Type B pancreatic cell (in vitro differentiated cells): ENCODE measurements at places on chromosomes 3 and 15. TPM values are rescaled to one million over a fixed set of nuclear protein-coding genes. Genes with fewer than 3 reads are reported as not detected.

- no peaks in the 10 kb centered on the region for H3K4me1 ChIP-seq
- H3K27ac ChIP-seq, result no peak overlapping the region
- H3K4me3 ChIP-seq, result no peak overlapping the region
- DNase-seq, result no peak
- no peaks in the 10 kb centered on the region for H3K27me3 ChIP-seq
These were observed 321.5 kb upstream of the CADM2 start for GRCh38 chr3:84637272-84637671.

DNA sequence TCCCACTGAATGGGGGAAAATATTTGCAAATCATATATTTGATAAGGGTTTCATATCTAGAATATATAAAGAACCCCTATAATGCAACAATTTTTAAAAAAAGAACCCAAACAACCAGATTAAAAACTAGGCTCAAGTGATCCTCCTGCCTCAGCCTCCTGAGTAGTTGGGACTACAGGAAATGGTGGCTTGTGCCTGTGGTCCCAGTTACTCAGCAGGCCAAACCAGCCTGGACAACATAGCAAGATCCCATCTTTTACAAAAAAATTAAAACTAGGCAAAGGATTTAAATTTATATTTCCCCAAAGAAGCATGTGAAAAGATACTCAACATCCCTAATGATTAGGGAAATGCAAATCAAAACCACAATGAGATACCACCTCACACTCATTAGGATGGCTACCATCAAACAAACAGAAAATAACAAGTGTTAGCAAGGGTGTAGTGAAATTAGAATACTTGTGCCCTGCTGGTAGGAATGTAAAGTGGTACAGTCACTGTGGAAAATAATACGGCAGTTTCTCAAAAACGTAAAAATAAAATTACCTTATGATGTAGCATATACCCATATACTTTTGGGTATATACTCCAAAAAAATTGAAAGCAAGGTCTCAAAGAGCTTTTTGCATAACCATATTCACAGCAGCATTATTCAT, 19.7 kb downstream of the TFDP2 start:
- peaks cover 4% of the 10 kb centered on the region for H3K4me1 ChIP-seq
- no peak for DNase-seq
- H3K27me3 ChIP-seq, result no peaks in the 10 kb centered on the region
- H3K36me3 ChIP-seq, result peaks cover 22% of the 10 kb centered on the region

Gene MORC1
- not detected in 2 replicates for total RNA-seq

Gene SPATA12
- total RNA-seq, result not detected in 2 replicates

Gene NMD3
- total RNA-seq, result 53.9 and 64.0 TPM in 2 replicates

DNA sequence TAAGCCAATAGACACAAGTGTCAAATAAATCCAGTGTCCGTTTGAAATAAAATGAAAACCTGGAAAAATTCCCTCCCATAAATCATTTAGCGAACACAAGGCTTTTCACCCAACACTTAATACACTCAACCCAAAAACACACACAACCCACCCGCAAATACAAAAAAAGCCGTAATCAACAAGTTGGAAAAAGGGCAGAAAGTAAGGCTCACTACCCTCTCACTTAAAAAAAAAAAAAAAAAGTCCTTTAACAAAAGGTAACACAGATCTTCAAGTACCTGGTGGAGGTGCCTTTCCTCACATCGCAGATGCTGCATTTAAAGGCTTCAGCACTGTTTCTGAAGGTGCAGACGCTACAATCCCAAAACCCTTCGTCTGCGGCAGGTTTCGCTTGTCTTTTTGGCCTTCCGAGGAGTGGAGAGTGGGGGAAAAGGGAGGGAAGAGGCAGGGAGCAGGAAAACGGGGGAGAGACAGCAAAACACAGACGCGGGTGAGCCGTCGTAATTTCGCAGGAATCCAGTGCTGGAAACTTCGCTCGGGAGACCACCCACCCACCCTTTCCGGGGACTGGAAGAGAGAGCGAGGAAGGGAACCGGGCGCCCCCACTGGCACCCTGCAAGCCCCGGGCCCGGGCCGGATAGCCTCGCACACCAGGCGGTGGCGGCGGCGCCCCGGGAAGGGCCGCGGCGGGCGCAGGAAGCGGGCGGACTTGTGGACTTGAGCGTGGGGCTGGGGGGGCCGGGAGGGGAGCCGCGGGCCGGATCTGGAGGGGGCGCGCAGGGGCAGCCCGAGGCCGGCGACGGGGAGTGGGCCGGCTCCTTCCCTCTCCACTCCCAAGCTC, 401.8 kb downstream of the SHQ1 start:
- peak; percentile 74 for DNase-seq
- H3K4me3 ChIP-seq, result peak within 1 kb of the TSS; percentile 98
- H3K27me3 ChIP-seq, result peaks cover 7% of the 10 kb centered on the region
- H3K36me3 ChIP-seq, result peaks cover 21% of the 10 kb centered on the region
- peaks cover 34% of the 10 kb centered on the region for H3K4me1 ChIP-seq

DNA sequence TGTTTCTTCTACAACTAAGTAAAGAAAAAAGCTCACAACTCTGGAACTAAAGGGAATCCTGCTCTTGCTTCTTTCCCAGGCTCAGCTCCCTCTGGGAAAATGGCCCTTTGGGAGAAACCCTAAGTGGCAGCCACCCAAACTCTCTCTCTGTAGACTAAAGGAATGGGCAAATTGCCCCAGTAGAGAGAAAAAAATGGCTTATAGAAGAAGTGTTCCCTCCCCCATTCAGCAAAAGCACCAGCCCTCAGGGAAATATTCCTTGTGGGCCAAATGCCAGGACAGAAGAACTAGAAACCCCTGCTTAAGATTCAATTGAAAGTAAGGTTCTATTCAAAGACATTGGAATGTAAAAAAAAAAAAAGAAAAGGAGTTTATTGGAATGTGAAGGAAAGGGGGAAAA, 603.7 kb upstream of the ALCAM start:
- no peaks in the 10 kb centered on the region for H3K36me3 ChIP-seq
- DNase-seq, result no peak
- H3K4me3 ChIP-seq, result no peak overlapping the region
- H3K27ac ChIP-seq, result peak overlapping the region; percentile 19

GRCh38 chr15:101149864-101150722, 101.8 kb downstream of the CHSY1 start:
- no peaks in the 10 kb centered on the region for H3K27me3 ChIP-seq
- H3K4me3 ChIP-seq, result no peak overlapping the region
- no peaks in the 10 kb centered on the region for H3K36me3 ChIP-seq
- peaks cover 15% of the 10 kb centered on the region for H3K4me1 ChIP-seq
- DNase-seq, result no peak
- H3K27ac ChIP-seq, result no peak overlapping the region

- H3K36me3 ChIP-seq, result no peaks in the 10 kb centered on the region
- peaks cover 38% of the 10 kb centered on the region for H3K4me1 ChIP-seq
- H3K27ac ChIP-seq, result no peak overlapping the region
- DNase-seq, result no peak
- no peak overlapping the region for H3K4me3 ChIP-seq
- H3K27me3 ChIP-seq, result no peaks in the 10 kb centered on the region
These were observed 33.6 kb upstream of the ZBTB38 start for GRCh38 chr3:141334627-141335250.

GRCh38 chr15:65841121-65841930, 28.0 kb upstream of the RAB11A start:
- no peaks in the 10 kb centered on the region for H3K27me3 ChIP-seq
- no peak overlapping the region for H3K4me3 ChIP-seq
- no peak overlapping the region for H3K27ac ChIP-seq
- H3K36me3 ChIP-seq, result no peaks in the 10 kb centered on the region

Gene TMEM207
- total RNA-seq, result not detected in 2 replicates

GRCh38 chr3:111667621-111668239, 72.6 kb upstream of the ZBED2 start:
- H3K36me3 ChIP-seq, result no peaks in the 10 kb centered on the region
- no peak overlapping the region for H3K27ac ChIP-seq

- no peak overlapping the region for H3K4me3 ChIP-seq
- no peak for DNase-seq
- H3K27me3 ChIP-seq, result no peaks in the 10 kb centered on the region
- H3K36me3 ChIP-seq, result peaks cover 4% of the 10 kb centered on the region
- no peak overlapping the region for H3K27ac ChIP-seq
These were observed 158.6 kb upstream of the NR2E3 start for GRCh38 chr15:71651750-71652186.

DNA sequence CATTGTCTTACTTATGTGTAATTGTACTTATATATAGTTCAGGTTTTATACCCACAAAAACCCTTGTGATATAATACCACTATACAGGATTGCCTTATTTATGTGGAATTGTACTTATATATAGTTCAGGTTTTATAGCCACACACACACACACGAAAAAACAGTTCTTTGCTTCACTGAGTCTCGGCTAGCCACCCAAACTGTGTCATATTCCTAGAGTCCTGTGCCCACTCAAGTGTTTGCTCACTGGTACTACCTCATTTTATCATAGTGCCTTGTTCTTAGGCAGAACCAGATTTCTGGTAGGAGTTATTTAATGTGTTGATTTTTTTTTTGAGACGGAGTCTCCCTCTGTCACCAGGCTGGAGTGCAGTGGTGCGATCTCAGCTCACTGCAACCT, 12.5 kb downstream of the RASA2 start:
- H3K36me3 ChIP-seq, result peaks cover 5% of the 10 kb centered on the region
- H3K4me1 ChIP-seq, result peaks cover 4% of the 10 kb centered on the region
- H3K27ac ChIP-seq, result no peak overlapping the region
- H3K4me3 ChIP-seq, result no peak overlapping the region

- H3K4me1 ChIP-seq, result peaks cover 64% of the 10 kb centered on the region
- peak overlapping the region; percentile 58 for H3K4me3 ChIP-seq
- peaks cover 3% of the 10 kb centered on the region for H3K27me3 ChIP-seq
- DNase-seq, result no peak
- H3K27ac ChIP-seq, result peak overlapping the region; percentile 100
These were observed 8.0 kb downstream of the CHD2 start for GRCh38 chr15:92907896-92908712.

GRCh38 chr15:63877713-63878271, 44.0 kb upstream of the HERC1 start:
- no peak overlapping the region for H3K4me3 ChIP-seq
- no peak for DNase-seq
- no peaks in the 10 kb centered on the region for H3K27me3 ChIP-seq
- no peak overlapping the region for H3K27ac ChIP-seq

- H3K4me1 ChIP-seq, result peaks cover 7% of the 10 kb centered on the region
- no peaks in the 10 kb centered on the region for H3K27me3 ChIP-seq
- no peak overlapping the region for H3K27ac ChIP-seq
- no peaks in the 10 kb centered on the region for H3K36me3 ChIP-seq
- H3K4me3 ChIP-seq, result no peak overlapping the region
These were observed 495.0 kb downstream of the NLGN1 start for GRCh38 chr3:173892547-173892946.

Gene PPP1R14D
- total RNA-seq, result 0.70 and 1.0 TPM in 2 replicates

Gene CYP1A1
- total RNA-seq, result 189 and 410 TPM in 2 replicates

Gene TM4SF4
- total RNA-seq, result 18.1 and 97.1 TPM in 2 replicates

DNA sequence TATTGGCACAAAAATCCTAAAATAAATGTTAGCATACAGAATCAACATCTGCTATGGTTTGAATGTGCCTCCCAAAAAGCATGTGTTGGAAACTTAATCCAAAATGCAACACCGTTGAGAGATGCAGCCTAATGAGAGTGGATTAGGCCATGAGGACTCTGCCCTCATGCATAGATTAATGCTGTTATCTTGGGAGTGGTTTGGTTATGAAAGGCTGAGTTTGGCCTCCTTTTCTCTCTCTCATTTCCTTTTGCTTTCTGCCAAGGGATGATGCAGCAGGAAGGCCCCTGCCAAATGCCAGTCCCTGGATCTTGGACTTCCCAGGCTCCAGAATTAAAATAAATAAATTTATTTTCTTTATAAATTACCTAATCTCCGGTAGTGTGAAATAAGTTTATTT, 49.4 kb downstream of the SYNM start:
- H3K36me3 ChIP-seq, result peaks cover 21% of the 10 kb centered on the region
- no peak overlapping the region for H3K4me3 ChIP-seq
- no peaks in the 10 kb centered on the region for H3K27me3 ChIP-seq
- no peak for DNase-seq
- H3K27ac ChIP-seq, result no peak overlapping the region

GRCh38 chr3:57029924-57030323, 30.5 kb upstream of the SPATA12 start:
- H3K27me3 ChIP-seq, result no peaks in the 10 kb centered on the region
- H3K4me3 ChIP-seq, result no peak overlapping the region
- peaks cover 13% of the 10 kb centered on the region for H3K4me1 ChIP-seq
- no peak overlapping the region for H3K27ac ChIP-seq

DNA sequence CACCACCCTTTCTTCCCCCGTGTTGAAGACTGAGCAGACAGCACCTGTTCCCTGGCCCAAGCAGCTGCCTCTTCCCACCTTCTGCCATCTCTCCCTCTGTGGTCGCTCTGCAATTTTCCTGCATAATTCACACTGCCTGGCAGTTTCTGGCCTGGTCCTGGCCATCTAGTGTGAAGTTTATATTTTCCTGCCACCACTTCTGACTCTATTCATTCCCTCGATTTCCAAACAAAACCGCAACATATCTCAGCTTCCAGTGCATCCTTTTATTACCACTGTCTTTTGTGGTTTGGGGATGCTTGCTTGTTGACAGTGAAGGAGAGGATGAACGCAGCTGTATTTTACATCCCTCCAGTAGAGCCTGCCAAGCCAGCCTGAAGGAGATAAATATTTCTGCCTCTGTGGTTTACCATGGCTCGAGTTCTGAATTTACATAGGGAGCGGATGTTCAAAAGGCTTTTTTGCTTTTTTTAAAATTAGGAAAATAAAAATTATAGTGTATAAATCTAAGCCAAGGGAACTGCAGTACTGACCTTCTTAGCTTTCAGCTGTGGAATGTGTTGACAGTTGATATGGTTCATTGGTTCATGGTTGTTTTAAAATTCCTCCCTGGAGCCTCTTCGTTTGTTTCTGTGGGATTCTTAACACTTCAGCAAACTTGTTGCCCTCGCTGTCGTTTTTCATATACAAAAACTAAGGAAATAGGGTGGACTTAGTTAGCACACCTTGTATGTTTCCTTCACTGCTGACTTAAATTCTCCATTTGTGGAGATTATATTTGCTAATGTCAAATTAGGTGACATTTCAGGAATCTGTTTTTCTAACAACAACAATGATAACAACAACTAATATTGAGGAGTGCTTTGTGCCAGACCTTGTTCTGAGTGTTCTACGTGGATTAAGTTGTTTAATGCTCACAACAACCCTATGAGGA, 250.5 kb downstream of the ADAMTSL3 start:
- H3K27ac ChIP-seq, result no peak overlapping the region
- no peak overlapping the region for H3K4me3 ChIP-seq
- no peaks in the 10 kb centered on the region for H3K36me3 ChIP-seq
- H3K27me3 ChIP-seq, result peaks cover 27% of the 10 kb centered on the region
- H3K4me1 ChIP-seq, result no peaks in the 10 kb centered on the region

GRCh38 chr3:120853416-120853815, 54.6 kb upstream of the STXBP5L start:
- no peak overlapping the region for H3K27ac ChIP-seq
- no peak overlapping the region for H3K4me3 ChIP-seq
- no peaks in the 10 kb centered on the region for H3K4me1 ChIP-seq
- no peaks in the 10 kb centered on the region for H3K36me3 ChIP-seq

- H3K27ac ChIP-seq, result peak overlapping the region; percentile 7
- peaks cover 8% of the 10 kb centered on the region for H3K36me3 ChIP-seq
- no peak for DNase-seq
- no peaks in the 10 kb centered on the region for H3K27me3 ChIP-seq
- no peak overlapping the region for H3K4me3 ChIP-seq
- peaks cover 17% of the 10 kb centered on the region for H3K4me1 ChIP-seq
These were observed 24.1 kb downstream of the SLC24A5 start for GRCh38 chr15:48144889-48145288.
